Spinal cord (tissue), 10 donors: ENCODE measurements at places on chromosomes 3 and 15. TPM values are rescaled to one million over a fixed set of nuclear protein-coding genes. Genes with fewer than 3 reads are reported as not detected.

Gene HYAL1
- total RNA-seq, result 0.69 TPM

Gene CCDC9B
- 3.0 TPM for total RNA-seq

Gene GOLGA8R
- total RNA-seq, result 5.5 TPM

Gene ECE2
- total RNA-seq, result 3.6 TPM

Gene PAQR5
- total RNA-seq, result 9.3 TPM

Gene COLQ
- total RNA-seq, result 4.2 TPM

Gene TRIM42
- total RNA-seq, result not detected

Gene SCAANT1
- not detected for total RNA-seq

Gene COL6A5
- 0.06 TPM for total RNA-seq

Gene PPP1R2
- 123 TPM for total RNA-seq

Gene XYLB
- total RNA-seq, result 7.5 TPM

Gene CHRD
- 11.4 TPM for total RNA-seq

Gene ZNF80
- total RNA-seq, result not detected

Gene IL5RA
- 9.4 TPM for total RNA-seq

Gene SLC28A1
- 0.20 TPM for total RNA-seq

Gene FANCD2OS
- total RNA-seq, result not detected

Gene SENP5
- 41.8 TPM for total RNA-seq

Gene ZFAND6
- total RNA-seq, result 102 TPM

Gene ZPLD1
- total RNA-seq, result 1.8 TPM

Gene CLDN1
- total RNA-seq, result 9.9 TPM

Gene ITIH1
- total RNA-seq, result 0.44 TPM

Gene MKRN2OS
- total RNA-seq, result not detected

Gene LOXL1
- 48.2 TPM for total RNA-seq

Gene KNG1
- total RNA-seq, result not detected

Gene FGF12
- total RNA-seq, result 113 TPM

Gene ARNT2
- 78.6 TPM for total RNA-seq

Gene ITPKA
- total RNA-seq, result 1.2 TPM

Gene PFN2
- total RNA-seq, result 459 TPM

Gene ATR
- total RNA-seq, result 44.3 TPM

Gene FOXL2NB
- total RNA-seq, result 0.59 TPM

Gene ATP1B3
- 106 TPM for total RNA-seq

Gene SGO1
- 5.5 TPM for total RNA-seq

Gene ATP13A3
- total RNA-seq, result 149 TPM

Gene SSUH2
- total RNA-seq, result 0.79 TPM

Gene RBM6
- total RNA-seq, result 70.1 TPM

Gene ANKUB1
- total RNA-seq, result 3.3 TPM

Gene GPR62
- 1.2 TPM for total RNA-seq

Gene EAF2
- 5.7 TPM for total RNA-seq

Gene CFAP91
- 18.3 TPM for total RNA-seq

Gene LMLN
- 9.5 TPM for total RNA-seq

Gene GRK7
- 0.22 TPM for total RNA-seq

Gene PPP4R2
- 71.1 TPM for total RNA-seq

Gene CHRM5
- total RNA-seq, result 3.9 TPM

Gene WDR48
- 73.2 TPM for total RNA-seq

Gene BRK1
- total RNA-seq, result 128 TPM

Gene EPB42
- total RNA-seq, result 9.5 TPM

Gene DIS3L
- 46.8 TPM for total RNA-seq

Gene ERICH6
- total RNA-seq, result 0.33 TPM

Gene PRSS50
- 0.50 TPM for total RNA-seq

Gene ZDHHC19
- total RNA-seq, result 0.30 TPM

Gene SLC9A9
- total RNA-seq, result 22.0 TPM

Gene MESP1
- 1.5 TPM for total RNA-seq

Gene RGMA
- 31.5 TPM for total RNA-seq

Gene TMEM108
- 6.6 TPM for total RNA-seq

Gene HCN4
- total RNA-seq, result 1.2 TPM

Gene RTP3
- total RNA-seq, result not detected

Gene TEX55
- not detected for total RNA-seq
